ENCODE measurements at places on chromosomes 6 and 20.

DNA sequence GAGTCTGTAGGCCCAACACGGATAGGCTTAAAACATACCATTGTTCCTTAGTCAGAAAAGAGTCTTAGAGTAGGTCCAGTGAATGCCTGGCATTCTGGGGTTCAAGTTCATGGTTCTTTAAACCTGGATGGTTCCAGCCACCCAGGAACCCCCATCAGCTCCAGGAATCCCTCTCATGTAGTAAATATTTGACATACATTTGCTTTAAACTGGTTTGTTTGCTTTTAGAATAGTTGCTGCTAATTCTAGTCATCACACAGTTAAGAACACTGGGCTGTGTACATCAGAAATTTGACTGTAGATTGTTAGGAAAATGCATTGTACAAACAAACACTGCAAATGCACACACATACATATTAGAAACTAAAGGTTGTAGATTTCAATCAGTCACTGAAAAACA, 30.6 kb upstream of the PBOV1 start:
- DNase-seq: no peak

- no peak for DNase-seq
Observed at GRCh38 chr6:84583784-84584183, 180.6 kb downstream of the TBX18 start.

DNA sequence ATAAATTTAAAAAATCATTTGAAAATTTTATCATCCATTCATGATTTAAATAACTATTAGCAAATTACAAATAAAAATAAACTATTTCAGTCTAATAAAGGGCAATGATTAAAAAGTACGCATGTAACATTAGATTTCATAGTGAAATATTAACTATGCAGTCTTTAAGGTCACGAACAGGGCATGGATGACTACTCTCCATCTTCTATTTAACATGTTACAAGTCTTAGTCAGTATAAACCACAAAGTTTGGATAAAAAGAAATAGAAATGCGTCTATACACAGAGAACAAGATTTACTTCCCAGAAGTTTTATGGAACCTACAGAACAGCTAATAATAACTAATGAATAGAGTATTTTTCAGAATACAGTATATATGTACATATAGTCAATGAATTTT, 1016.0 kb downstream of the EYS start:
- DNase-seq: no peak

DNA sequence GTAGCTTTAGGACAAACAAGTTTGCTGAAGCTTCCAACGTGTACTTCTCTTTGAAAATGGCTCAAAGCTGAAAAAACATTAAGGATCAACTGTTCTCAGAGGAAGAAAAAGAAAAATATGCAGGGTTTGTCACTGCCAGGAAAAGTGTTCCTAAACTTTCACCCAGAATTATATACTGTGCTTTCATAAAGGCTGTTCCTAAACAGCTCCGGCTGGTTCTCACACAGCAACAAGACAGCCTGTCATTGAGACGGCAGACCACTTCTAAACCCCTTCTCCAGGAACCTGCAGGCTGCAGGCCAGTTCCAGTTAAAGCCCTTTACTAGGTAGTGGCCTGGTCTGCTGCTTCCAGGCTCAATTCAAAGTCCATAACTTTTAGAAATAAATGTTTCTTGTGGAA, 97.4 kb upstream of the SOX4 start:
- no peak for DNase-seq

DNA sequence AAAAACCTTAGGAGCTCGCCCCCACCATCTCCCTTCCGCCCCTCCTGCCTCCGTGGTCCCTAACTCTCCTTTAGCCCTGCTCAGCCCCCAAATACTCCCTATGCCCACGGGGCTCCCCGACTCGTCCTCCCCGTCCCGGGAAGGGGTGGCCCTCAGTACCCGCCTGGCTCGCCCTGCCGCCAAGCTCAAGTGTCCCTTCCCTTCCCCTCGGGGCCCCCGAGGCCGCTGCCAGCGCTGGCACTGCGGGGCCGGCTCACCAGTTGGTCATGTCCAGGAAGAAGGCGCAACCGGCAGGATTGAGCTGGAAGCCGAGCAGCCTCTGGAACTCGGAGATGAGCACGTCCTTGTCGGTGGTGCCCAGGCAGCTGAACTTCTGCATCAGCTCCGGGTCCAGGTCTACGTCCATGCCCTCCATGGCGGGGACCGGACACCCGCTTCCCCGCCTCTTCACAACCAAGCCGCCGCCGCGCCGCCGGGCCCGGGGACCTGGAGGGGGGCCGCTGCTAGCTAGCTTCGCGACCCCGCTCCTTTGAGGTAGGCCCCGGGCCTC, 303 bp downstream of the ILRUN start:
- no peak for DNase-seq

- DNase-seq: no peak
Observed at GRCh38 chr20:51020657-51021056, 2.2 kb downstream of the KCNG1 start.

- no peak for DNase-seq
Observed at GRCh38 chr6:50278663-50279062, 228.9 kb upstream of the DEFB112 start.

DNA sequence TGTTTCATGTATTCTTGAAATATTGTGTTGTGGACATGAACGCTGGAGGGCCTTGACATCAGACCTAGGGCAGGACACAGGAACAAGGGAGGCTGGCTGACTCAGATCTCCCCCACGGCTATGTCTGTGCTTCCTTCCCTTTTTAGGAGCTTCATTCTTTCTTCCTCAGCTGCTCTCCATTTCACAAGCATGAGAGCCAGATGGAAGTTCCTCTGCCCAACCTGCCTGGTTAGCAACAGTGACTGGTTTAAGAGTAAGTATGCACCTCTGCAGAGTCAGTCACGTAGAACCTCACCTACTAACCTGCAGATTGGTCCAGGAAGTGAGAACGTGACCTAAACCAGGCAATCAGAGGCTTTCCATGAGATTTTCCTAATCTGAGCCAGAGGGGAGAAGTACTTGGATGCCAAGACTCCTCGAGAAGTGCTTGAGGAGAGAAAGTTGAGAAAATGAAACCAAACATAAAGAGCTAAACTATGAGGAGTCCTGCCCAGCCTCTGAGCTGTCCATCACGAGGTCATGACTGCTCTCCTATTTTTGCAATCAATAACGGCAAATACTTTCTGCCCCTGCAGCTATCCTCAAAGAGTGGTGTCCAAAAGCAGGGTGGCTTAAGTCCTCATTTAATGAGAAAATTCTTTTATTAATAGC, 465.2 kb upstream of the CITED2 start:
- no peak for DNase-seq

GRCh38 chr6:125791151-125791819, 525 bp downstream of the NCOA7 start:
- DNase-seq: no peak

GRCh38 chr6:64591676-64592036, 956.1 kb downstream of the PHF3 start:
- no peak for DNase-seq

DNA sequence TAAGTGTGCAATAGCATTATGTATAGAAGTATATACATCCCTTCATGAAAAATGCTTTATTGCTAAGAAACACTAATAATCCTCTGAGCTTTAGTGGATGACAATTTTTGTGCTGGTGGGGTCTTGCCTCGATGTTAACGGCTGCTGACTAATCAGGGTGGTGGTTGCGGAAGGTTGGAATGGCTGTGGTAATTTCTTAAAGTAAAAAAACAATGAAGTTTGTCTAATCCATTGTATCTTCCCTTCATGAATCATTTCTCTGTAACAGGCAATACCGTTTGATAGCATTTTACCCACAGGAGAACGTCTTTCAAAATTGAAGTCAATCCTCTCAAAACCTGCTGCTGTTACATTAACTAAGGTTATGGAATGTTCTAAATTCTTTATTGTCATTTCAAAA, 816.5 kb upstream of the GJE1 start:
- no peak for DNase-seq

- DNase-seq: peak; percentile 8
Observed at GRCh38 chr6:79813854-79814709, 133.3 kb downstream of the ELOVL4 start.

- DNase-seq: no peak
Observed at GRCh38 chr6:122109075-122109474, 290.4 kb upstream of the HSF2 start.

GRCh38 chr6:28551891-28552666, 26.4 kb downstream of the GPX5 start:
- DNase-seq: no peak

DNA sequence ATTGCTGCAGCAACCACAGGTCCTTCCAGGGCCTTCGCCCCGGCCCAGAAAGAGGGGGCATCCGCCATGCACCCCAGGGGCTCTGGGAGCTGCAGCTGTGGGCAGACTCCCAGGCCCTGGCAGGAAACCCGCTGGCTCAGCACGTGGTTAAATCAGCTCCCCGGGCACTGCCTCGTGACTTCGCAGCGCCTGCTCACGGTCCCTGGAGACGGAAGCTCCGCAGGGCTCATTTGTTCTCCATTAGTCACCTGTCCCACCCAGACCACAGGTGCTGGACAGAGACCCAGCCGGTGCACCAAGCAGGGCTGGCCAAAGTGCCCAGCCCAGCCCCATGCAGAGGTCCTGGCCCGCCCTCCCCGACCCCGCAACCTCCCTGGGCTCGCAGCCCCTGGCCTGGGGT, 14.7 kb downstream of the KCNQ2 start:
- DNase-seq: no peak

Measured in activated CD8-positive, alpha-beta memory T cell treated with anti-CD3 and anti-CD28 coated beads for 1 hour (primary cell).